ENCODE measurements at places on chromosomes 5 and 9. TPM values are rescaled to one million over a fixed set of nuclear protein-coding genes. Genes with fewer than 3 reads are reported as not detected.

- H3K4me3 ChIP-seq = no peak overlapping the region
- no peak overlapping the region for H3K27ac ChIP-seq
- no peaks in the 10 kb centered on the region for H3K27me3 ChIP-seq
- H3K36me3 ChIP-seq = peaks cover 18% of the 10 kb centered on the region
- no peak for DNase-seq
Measured at GRCh38 chr9:93686127-93686879, 109.9 kb downstream of the PHF2 start.

DNA sequence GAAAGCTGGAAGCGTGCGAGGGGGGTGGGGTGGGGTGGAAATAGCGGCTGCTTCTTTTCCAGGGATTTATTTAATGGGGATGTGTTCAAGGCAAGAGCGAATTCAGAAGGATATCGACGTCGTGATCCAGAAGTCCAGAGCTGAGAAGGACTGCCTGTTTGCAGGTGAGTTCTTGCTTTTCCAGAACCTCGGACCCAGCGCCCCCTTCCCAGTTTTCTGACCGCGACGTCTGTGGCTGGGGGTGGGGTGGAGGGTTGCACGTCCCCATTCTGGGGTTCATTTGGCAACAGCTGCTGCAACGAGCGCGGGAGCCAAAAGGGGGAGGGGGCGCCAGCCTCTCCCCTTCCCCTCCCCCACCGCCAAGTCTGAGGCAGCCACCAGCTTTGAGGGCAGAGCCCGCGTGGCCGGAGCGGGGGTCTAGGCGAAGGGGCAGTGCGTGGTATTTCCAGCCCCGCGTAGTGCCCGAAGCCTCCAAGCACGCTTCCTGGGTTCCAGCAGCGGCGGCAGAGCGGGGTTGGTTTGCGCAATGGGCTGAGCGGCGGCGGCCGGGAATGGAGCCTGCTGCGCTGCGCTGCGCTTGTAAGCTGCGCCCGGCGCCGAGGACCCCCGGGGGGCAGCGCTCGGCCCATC, 701 bp downstream of the PARP8 start:
- H3K4me3 ChIP-seq = peak overlapping the region; percentile 57
- peak overlapping the region; percentile 98 for H3K27ac ChIP-seq
- peak; percentile 76 for DNase-seq
- peaks cover 11% of the 10 kb centered on the region for H3K27me3 ChIP-seq

AQP7 gene
- not detected for total RNA-seq

DNA sequence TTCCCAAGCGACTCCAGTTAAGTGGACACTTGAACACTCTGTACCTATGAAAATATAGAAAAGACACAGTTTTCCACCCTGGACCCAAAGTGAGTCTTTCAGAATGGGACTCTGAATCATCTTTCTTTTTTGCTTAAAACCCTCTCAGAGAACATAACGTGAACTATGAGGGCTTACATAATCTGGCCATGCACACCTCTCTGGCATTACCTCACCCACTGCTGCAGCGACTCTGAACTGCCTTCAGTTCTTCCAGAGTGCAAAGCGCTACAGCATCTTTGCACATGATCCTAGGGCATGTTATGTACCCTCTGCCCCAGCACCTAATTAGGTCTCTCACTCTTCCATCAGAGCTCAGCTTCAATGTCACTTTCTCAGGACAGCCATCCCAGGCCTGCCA, 186.2 kb downstream of the RORB start:
- no peaks in the 10 kb centered on the region for H3K27me3 ChIP-seq
- DNase-seq = no peak
- H3K4me3 ChIP-seq = no peak overlapping the region
- no peaks in the 10 kb centered on the region for H3K36me3 ChIP-seq
- H3K27ac ChIP-seq = no peak overlapping the region

GRCh38 chr5:16690243-16690852, 73.6 kb upstream of the RETREG1 start:
- H3K27me3 ChIP-seq = no peaks in the 10 kb centered on the region
- no peak overlapping the region for H3K4me3 ChIP-seq
- peak overlapping the region; percentile 78 for H3K27ac ChIP-seq
- peak; percentile 85 for DNase-seq

- H3K27ac ChIP-seq = peak overlapping the region; percentile 48
- no peaks in the 10 kb centered on the region for H3K27me3 ChIP-seq
- no peaks in the 10 kb centered on the region for H3K36me3 ChIP-seq
- peak overlapping the region; percentile 60 for H3K4me3 ChIP-seq
- peaks cover 17% of the 10 kb centered on the region for H3K4me1 ChIP-seq
- DNase-seq = peak; percentile 73
Measured at GRCh38 chr5:138610415-138610917, 35.3 kb upstream of the HSPA9 start.

- peak; percentile 81 for DNase-seq
- no peaks in the 10 kb centered on the region for H3K36me3 ChIP-seq
- peaks cover 33% of the 10 kb centered on the region for H3K27me3 ChIP-seq
- H3K27ac ChIP-seq = 0 out of 2 replicates have a peak overlapping the region, but pooled peaks have one; percentile 57
- H3K4me1 ChIP-seq = peaks cover 25% of the 10 kb centered on the region
Measured at GRCh38 chr5:64506567-64507263, 900 bp downstream of the RGS7BP start.

SLCO4C1 gene
- total RNA-seq = 6.7 TPM

DNA sequence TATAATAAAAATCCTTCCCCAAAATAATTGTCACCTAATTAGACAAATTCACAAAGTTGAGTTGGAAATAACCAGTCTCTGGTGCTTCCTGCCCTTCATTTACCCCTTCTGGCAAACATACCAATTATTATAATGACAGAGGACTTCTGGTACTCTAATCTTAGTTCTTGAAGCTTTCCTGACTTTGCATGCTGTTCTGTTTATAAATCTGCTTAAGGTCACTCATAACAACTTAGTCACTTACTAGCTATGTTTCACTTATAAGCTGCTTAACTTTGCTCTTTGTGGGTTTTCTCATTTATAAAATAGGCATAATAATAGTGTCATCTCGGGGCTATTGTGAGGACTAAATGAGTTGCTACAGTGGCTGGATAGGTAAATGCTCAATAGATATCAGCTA, 446.5 kb downstream of the EFNA5 start:
- no peak for DNase-seq
- H3K4me1 ChIP-seq = no peaks in the 10 kb centered on the region
- H3K36me3 ChIP-seq = no peaks in the 10 kb centered on the region
- H3K27ac ChIP-seq = no peak overlapping the region
- no peaks in the 10 kb centered on the region for H3K27me3 ChIP-seq

CSF1R gene
- not detected for total RNA-seq

CREBRF gene
- 3.5 TPM for total RNA-seq

- peaks cover 14% of the 10 kb centered on the region for H3K4me1 ChIP-seq
- H3K4me3 ChIP-seq = no peak overlapping the region
- H3K27me3 ChIP-seq = no peaks in the 10 kb centered on the region
- DNase-seq = peak; percentile 58
Measured at GRCh38 chr5:168992687-168993086, 308.3 kb downstream of the SLIT3 start.

DNA sequence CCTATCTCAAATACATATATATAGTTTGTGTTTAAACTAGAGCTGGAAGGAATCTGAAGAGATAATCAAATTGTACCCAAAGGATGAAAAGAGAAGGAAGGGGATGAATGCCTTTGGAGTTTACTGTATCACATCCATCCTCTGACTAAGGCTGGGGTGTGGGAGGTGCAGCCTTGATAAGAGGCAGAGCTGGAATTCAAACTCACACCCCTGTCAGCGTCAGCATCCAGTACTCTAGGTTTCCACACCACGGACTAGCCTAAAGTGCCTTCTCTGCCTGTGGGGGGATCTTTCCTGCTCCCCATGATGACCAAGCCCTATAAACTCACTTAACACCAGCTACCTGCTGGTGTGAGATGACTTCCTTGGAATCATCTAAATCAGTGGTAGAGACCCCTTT, 48.1 kb downstream of the EPB41L4B start:
- H3K27ac ChIP-seq = no peak overlapping the region
- no peak for DNase-seq
- H3K4me3 ChIP-seq = no peak overlapping the region
- H3K36me3 ChIP-seq = no peaks in the 10 kb centered on the region

FOXD4 gene
- 0.31 TPM for total RNA-seq

DNA sequence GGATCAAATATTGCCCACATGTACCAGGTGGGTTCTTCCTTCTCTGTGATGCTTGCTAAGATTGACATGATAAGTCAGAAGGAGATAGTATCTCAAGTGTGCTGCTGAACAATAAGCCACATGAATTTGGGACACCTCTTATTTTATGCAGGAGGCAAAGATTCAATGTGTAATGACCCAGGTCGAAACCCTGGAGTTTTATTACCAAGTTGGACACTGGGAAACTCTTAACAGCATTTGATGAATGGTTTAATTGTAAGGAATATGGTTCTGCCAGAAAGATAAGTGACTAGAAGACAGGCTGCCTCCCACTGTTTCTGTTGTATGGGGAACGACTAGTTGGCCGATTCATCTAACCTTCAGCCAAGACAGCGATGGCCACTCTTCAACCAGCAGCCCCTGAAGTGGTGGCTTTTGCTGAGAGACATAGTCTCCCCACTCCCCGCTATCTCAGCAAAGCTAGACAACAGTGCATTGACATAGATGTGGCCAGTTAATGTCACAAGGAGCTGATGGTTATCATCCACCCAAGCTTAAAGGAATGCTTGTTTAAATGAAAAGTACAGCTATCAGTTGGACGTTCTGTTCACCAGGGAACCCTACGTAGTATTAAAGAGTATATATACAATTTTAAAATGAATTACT, 407.7 kb downstream of the KDM4C start:
- peaks cover 3% of the 10 kb centered on the region for H3K4me1 ChIP-seq
- no peak for DNase-seq

- H3K36me3 ChIP-seq = peaks cover under 1% of the 10 kb centered on the region
- H3K27ac ChIP-seq = peak within 1 kb of the TSS; percentile 97
- no peaks in the 10 kb centered on the region for H3K27me3 ChIP-seq
- peak within 1 kb of the TSS; percentile 94 for H3K4me3 ChIP-seq
- peak; percentile 84 for DNase-seq
Measured at GRCh38 chr5:138352071-138352721, at the start of gene KDM3B. KDM3B (plus strand) TSS chr5:138352685; CDS start chr5:138352796, 111 bp downstream.

DNA sequence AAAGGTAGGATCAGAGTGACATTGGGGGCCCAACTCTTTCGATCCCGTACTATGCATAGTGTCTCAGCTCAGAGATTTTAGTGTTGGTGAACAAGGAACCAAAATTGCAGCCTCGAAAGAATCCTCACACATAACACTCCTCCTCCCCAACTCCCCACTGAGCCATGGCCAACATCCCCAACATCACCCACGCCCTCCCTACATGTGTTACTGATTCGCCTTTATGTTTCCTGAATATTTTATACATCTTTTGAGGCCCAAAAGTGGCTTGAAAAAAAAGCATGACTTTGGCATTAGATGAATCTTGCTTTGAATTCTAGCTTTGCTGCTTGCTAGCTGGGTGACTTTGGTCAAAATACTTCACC, 45.2 kb downstream of the PLAC8L1 start:
- no peaks in the 10 kb centered on the region for H3K36me3 ChIP-seq
- no peak overlapping the region for H3K27ac ChIP-seq
- no peaks in the 10 kb centered on the region for H3K27me3 ChIP-seq
- no peak for DNase-seq
- H3K4me1 ChIP-seq = no peaks in the 10 kb centered on the region

SARDH gene
- total RNA-seq = 10.4 TPM

GRIN3A gene
- 0.03 TPM for total RNA-seq

PAX5 gene
- total RNA-seq = 0.27 TPM

DNA sequence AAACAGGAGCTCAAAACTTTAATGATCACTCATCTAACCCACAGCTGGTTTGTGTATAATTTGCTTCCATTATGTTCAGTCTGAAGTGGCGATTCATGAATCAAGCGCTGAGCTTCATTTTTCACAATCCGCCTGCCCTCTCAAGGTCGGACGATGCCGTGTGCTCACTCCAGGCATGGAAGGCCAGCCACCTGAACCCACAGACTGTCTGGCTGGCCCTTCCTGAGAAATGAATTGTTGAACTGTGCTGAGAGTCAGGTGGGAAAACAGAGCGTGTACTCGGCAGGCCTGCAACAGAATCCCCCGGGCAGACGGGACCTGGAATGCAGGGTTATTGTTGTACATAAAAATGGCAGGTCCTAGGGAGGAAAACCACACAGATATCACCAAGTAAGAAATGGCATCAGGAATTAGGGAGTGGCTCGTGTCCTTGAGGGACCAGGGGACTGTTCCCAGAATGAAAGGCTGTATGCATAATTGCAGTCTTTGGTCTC, 375.7 kb downstream of the IRX2 start:
- no peaks in the 10 kb centered on the region for H3K36me3 ChIP-seq
- no peak overlapping the region for H3K4me3 ChIP-seq
- H3K4me1 ChIP-seq = no peaks in the 10 kb centered on the region
- DNase-seq = no peak

GRCh38 chr9:123637606-123637944, 281.6 kb downstream of the CRB2 start:
- no peak overlapping the region for H3K4me3 ChIP-seq
- no peaks in the 10 kb centered on the region for H3K36me3 ChIP-seq

GRCh38 chr5:82641331-82642003, 363.3 kb upstream of the RPS23 start:
- no peaks in the 10 kb centered on the region for H3K27me3 ChIP-seq
- no peak overlapping the region for H3K4me3 ChIP-seq
- peaks cover 18% of the 10 kb centered on the region for H3K4me1 ChIP-seq
- peak; percentile 70 for DNase-seq

CCNH gene
- 80.2 TPM for total RNA-seq

DNA sequence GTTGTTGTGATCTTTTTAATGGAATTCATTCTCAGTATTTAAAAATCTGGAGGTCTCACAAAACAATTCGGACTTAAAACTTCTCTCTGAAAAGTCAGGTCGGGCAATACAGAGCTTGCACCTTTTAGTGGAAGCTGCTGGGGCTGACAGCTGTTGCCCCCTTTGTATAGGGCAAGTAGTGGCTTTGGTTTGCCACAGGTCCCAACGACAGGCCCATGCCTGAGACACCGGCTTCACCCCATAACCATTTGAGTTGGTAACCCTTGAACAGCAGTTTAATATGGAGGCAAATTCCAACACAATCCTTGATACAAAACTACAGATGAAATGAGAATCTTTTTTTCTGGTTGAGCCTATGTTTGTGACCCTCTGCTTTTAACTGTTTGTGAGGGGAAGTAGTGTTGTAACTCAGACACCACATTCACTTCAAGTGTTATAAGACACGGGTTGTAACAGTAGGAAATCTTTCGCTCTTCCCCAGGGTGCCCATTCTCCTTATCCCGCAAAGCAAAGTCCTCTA, 752 bp upstream of the GLRX start:
- H3K27me3 ChIP-seq = no peaks in the 10 kb centered on the region
- DNase-seq = no peak
- H3K4me1 ChIP-seq = peaks cover 21% of the 10 kb centered on the region
- H3K27ac ChIP-seq = no peak overlapping the region
- H3K4me3 ChIP-seq = peak overlapping the region; percentile 77

GRCh38 chr5:155616779-155617392, 603.3 kb downstream of the KIF4B start:
- no peak overlapping the region for H3K4me3 ChIP-seq
- peak; percentile 75 for DNase-seq
- peaks cover 6% of the 10 kb centered on the region for H3K4me1 ChIP-seq

C7 gene
- total RNA-seq = not detected

PPP1R2B gene
- total RNA-seq = 0.21 TPM

SGTB gene
- 12.5 TPM for total RNA-seq

ADAMTS19 gene
- 27.4 TPM for total RNA-seq

- H3K27ac ChIP-seq = no peak overlapping the region
- no peaks in the 10 kb centered on the region for H3K4me1 ChIP-seq
- no peak for DNase-seq
Measured at GRCh38 chr9:87629104-87629503, 96.8 kb upstream of the CTSL start.
